ENCODE measurements at places on chromosomes 11 and 22.

- no peak for DNase-seq
These were observed 43.5 kb upstream of the CCDC179 start for GRCh38 chr11:22903782-22904181.

DNA sequence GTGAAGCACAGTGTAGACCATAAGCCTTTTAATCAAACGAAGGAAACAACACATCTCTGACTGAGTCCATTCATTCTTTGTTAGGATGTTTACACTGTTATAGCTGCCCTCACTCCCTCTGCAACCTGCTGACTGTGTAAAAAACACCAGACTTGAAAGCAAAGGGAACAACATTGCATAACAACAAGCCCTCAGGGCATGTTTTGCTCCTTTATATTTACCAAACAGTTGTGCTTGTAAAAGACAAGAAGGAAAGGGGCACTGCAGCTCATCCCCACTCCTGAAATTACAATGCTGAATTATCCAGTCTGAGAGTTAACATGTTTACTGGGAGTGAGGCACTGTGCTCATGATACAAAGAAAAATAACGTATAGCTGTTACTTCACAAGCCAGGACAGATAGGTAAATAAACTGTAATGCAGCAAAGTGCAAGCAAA lies 46.4 kb downstream of the RAB30 start:
- DNase-seq: no peak

DNA sequence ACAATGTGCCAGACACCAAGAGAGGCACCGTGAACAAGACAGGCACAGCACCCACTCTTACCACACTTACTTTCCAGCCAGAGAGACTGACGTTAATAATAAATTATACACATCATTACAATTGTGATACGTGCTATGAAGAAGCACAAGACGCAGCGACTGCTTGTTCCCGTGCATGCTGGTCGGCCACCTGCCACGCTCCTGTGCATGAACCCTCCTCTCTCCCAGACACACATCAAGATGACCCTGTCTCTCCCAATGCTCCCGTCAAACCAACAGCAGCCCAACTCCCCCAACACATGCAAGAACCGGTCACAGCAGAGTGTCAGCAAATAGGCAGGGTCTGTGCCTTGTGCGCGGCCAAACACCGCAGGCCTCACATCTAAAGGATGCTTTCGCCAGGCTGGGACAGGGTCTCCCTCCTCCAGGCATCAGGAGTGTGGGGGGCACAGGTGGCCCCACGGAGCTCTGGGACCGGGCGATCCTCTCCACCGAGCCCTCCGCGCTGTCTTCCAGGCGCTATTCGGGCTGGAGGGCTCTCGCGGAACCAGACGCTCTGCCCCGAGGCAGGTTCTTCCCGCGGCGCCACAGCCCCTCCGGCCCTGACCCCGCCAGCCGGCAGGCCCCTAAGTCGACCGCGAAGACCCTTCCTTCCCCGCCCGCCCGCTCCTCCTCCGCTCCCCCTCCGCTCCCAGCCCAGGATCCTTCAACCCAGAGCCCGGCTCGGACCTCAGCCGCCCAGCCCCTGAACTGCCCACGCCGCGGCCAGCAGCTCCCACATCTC lies 533 bp downstream of the SERGEF start:
- peak; percentile 31 for DNase-seq

DNA sequence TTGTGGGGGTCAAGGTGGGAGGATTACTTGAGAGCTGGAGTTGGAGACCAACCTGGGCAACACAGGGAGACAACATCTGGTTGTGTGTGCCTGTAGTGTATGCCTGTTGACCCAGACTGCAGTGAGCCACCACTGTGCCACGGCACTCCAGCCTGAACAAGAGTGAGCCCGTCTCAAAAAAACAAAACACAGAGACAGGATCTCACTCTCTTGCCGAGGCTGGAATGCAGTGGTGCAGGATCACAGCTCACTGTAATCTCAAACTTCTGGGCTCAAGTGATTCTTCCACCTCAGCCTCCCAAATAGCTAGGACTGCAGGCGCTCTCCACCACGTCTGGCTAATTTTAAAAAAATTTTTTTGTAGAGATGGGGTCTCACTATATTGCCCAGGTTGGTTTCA lies 112.5 kb downstream of the SGSM3 start:
- no peak for DNase-seq

GRCh38 chr11:19193916-19194315 lies 7.9 kb downstream of the CSRP3 start:
- no peak for DNase-seq

DNA sequence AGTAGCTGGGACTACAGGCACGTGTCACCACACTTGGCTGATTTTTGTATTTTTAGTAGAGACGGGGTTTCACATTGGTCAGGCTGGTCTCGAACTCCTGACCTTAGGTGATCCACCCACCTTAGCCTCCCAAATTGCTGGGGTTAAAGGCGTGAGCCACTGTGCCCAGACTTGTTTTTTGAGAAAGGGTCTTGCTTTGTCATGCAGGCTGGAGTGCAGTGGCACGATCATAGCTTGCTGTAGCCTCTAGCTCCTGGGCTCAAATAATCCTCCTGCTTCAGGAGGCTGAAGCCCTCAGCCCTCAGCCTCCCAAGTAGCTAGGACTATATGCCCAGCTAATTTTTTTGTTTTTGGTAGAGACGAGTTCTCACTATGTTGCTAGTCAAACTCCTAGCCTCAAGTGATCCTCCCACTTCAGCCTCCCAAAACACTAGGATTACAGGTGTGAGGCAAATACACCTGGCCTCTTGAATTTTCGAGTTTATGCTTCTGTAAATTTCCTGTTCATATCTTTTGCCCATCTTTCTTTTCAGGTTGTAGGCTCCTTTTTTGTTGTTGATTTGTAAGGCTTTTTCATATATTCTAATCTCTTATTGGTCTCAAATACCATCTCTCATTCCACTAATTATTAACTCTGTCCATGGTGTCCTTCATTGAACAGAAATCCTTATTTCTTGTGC lies 3.4 kb upstream of the RBM4B start:
- DNase-seq: no peak

- DNase-seq: no peak
These were observed 727.7 kb upstream of the ANO5 start for GRCh38 chr11:21465203-21465602.

- no peak for DNase-seq
These were observed 5.2 kb upstream of the PLET1 start for GRCh38 chr11:112265659-112266409.
